ENCODE measurements at places on chromosomes 1 and 21.

- no peak for DNase-seq
Measured at GRCh38 chr1:71542155-71542554, 461.3 kb upstream of the ZRANB2 start.

- DNase-seq = no peak
Measured at GRCh38 chr1:18657506-18658201, 27.0 kb downstream of the PAX7 start.

- DNase-seq = no peak
Measured at GRCh38 chr1:112878321-112878720, 77.7 kb downstream of the SLC16A1 start.

- DNase-seq = no peak
Measured at GRCh38 chr1:157994704-157995582, 1.5 kb downstream of the KIRREL1 start.

GRCh38 chr1:60889709-60890108 is 192.7 kb upstream of the NFIA start:
- DNase-seq = no peak

- DNase-seq = no peak
Measured at GRCh38 chr1:168343566-168343965, 62.9 kb downstream of the TBX19 start.

GRCh38 chr1:235925016-235925415 is 58.3 kb upstream of the LYST start:
- no peak for DNase-seq

GRCh38 chr21:35328856-35329455 is 279.9 kb upstream of the RUNX1 start:
- no peak for DNase-seq

DNA sequence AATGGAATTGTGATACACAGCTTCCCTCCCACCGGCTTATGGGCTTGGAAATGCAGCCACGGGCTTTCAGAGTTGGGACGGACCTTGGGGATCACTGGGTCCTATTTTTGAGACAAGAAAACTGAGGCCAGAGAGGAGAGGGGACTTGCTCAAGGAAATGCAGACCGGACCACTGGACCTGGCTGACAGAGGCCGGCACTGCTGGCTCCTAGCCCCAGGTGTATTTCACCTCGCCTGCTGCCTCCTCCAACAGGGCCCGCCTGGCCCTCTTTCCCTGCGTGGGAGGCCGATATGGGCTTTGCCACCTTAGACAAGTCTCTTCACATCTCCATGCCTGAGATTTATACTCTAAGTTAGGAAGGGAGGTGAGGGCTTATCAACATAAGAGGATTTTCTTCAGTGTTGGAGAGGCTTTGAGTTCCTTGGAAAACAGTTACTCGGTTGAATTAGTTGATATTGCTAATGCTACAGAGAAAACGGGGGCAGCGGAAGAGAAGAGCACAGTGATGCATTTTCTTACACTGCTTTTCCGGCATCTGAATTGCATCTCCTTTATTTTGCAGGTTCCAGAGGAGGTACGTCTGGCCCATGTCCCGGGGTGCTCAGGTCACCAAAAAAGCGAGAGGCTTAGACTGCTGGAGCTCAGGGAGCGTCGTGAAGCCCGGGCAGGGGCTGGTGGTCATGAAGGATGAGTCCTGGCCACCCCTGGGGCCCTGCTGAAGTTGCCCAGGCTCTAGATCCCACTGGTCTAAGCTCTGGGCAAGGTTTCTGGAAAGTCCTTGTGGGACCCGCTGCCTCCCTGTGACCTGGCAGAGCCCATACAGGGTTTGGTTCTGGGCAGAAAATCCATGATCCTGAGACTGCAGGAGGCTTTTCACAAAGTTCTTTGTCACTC is 44.7 kb downstream of the CAPN2 start:
- no peak for DNase-seq
